ENCODE measurements at places on chromosomes 6 and 20.

- peak; percentile 49 for DNase-seq
These were observed 3.4 kb upstream of the HELZ2 start for GRCh38 chr20:63577317-63577894.

GRCh38 chr6:84583784-84584183 lies 180.6 kb downstream of the TBX18 start:
- no peak for DNase-seq

DNA sequence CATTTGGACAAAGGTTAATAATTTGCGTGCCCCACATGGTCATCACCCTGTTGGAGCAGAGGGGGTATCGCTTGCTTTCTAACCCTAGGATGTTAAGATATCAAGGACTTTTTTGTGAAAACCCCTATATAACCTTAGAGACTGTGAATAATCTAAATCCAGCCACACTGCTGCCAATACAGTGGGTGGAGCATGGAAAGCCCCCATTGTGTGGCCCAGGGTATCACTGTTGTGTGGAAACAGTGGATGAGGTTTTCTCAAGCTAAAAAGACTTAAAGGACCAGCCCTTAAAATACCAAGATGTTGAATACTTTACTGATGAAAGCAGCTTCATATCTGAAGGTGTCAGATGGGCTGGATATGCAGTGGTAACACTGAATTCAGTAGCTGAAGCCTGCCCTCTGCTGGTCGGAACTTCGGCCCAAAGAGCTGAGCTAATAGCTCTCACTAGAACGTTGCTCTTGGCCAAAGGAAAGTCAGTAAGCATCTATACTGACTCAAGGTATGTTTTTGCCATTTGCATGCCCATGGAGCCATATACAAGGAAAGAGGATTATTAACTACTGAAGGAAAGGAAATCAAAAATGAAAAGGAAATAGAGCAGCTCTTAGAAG lies 695.2 kb downstream of the PHF3 start:
- DNase-seq: peak; percentile 24

DNA sequence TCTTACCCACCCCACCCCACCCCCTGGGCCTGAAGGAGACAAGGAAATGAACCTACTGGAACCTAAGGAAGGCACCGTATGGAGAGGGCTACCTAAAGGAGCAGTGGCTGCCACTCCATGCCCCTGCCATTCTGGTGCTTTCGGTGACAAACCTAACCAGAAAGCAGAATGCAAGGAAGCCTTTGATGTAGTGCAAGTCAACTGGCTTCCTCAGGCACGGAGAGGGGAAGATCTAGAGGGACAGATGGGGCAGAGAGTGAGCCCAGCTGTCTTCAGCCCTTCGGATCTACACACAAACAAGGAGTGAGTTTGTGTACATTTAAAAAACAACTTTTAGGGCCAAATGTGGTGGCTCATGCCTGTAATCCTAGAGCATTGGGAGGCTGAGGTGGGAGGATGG lies 39.5 kb downstream of the PPP1R16B start:
- no peak for DNase-seq

DNA sequence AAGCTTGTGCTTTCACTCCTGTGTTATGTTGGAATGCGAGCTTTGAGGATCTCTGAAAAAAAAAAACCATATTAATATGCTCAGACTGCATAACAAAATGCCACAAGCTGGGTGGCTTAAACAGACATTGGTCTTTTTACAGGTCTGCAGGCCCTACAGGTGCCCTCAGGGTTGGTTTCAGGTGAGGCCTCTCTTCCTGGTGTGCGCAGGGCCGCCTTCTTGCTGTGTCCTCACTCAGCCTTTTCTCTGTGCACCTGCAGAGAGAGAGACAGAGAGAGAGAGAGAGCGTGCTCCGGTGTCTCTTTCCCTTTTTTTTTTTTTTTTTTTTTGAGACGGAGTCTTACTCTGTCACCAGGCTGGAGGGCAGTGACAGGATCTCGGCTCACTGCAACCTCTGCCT lies 114.1 kb upstream of the SNX9 start:
- DNase-seq: no peak

GRCh38 chr6:30590509-30590908 lies 19.3 kb downstream of the ABCF1 start:
- DNase-seq: no peak

- no peak for DNase-seq
These were observed 45.4 kb downstream of the MKKS start for GRCh38 chr20:10388597-10388996.

DNA sequence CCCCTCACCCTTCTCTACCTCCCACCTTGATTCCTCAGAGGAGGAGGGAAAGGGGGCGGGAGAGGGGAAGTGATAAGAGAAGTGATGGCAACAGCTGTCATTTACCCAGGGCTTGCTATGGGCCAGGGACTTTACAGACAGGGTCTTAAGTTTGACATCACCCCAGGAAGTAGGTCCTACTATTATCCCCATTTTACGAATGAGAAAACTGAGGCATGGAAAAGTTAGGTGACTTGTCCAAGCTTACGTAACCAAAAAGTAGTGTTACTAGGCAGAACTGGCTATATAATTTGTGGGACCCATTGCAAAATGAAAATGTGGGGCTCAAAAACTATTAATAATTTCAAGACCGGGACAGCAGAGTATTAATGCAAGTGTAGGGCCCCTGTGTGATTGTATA lies 10.5 kb upstream of the FANCE start:
- no peak for DNase-seq

DNA sequence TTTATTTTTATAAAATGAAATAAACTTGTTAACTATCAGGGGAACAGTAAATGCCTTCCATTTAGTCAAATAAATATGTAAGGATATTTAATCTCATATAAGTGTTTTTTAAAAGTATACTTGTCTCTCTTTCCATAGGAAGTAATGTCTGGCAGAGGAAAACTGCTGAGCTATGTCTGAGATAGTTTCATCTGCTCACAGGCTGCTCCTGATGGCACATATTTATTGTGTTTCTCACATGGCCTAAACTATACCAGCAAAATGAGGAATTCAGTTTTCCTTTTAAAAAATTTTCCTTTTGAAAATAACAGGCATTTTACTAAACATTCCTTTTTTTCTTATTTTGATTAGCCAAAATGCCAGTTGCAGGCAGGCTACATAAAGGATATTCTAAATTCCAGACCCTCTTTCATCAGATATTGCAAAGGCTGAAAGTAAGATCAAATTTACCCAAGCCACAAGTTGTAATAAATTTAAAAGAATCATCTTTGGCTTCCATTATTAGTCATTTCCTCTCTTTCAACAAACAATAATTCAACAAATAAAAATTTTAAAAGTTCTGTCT lies 60.1 kb upstream of the RNF146 start:
- no peak for DNase-seq

DNA sequence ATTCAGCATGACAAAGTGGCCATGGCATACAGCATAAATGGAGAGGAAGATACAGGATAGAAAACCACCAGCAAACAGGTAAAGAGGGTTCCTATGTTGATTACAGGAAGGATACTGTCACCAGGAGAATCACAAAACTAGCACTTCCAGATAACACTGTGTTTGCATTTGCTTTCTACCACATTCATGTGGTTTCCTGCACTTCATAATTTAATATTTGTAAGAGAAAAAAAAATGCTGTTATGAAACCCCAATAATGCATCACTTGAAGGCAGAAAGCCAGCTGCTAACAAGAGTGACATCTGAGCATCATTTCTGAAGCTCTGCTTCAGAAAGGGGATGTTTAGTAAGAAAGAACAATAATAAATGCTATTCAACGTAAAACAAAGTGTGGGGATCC lies 106.6 kb downstream of the ATXN1 start:
- DNase-seq: no peak

DNA sequence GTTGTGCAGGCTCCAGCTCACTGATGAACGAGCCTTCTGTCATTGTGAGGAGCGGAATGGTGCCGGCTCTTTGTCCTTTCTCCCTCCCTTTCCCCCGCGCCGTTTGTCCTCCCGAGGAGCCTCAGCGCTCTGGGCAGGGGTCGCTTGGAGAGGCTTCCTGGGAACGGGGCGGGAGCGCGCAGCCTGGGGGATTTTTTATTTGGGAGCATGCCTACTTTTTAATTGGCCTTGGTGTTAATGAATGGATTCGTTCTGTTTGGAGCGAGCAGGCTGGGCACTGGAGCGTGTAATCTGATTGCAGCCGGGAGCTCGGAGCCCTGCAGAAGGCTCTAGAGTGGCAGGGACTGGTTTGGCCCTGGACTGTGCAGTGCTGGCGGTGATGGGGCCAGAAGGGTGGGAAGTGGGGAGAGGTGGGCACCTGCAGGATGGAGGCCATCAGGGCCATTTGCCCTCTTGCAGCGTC lies 118.8 kb downstream of the CDH4 start:
- peak; percentile 90 for DNase-seq

GRCh38 chr6:123812621-123813020 lies 9.0 kb downstream of the NKAIN2 start:
- no peak for DNase-seq

GRCh38 chr20:43680981-43681380 lies 14.1 kb downstream of the MYBL2 start:
- no peak for DNase-seq

- DNase-seq: no peak
These were observed 308.6 kb downstream of the CDC5L start for GRCh38 chr6:44696099-44696498.

DNA sequence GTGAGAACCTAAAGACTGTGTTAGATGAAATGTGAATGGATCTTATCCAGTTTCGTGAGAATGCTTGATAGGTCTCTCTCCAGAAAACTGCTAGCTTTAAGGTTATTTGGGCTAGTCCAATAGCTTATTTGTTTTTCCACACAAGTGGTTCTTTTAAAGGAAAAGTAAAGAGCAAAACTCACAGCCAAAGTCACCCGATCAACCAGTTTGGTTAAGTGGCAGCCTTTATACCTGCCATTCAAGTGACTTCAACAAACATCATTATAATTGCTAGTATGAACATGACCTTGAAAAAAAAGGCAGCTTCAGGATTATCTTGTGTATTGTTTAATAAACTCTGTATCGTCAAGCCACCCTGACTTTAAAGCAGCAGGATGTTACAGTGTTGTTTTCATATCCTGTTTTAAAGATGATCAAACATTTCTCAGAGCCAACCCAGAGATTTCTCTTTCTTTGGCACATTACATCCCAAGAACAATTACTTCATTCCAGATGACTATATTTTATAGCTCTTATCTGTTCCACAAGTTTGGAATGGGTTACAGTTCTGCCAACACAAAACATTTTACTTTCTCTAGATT lies 253.4 kb downstream of the EPHA7 start:
- no peak for DNase-seq

DNA sequence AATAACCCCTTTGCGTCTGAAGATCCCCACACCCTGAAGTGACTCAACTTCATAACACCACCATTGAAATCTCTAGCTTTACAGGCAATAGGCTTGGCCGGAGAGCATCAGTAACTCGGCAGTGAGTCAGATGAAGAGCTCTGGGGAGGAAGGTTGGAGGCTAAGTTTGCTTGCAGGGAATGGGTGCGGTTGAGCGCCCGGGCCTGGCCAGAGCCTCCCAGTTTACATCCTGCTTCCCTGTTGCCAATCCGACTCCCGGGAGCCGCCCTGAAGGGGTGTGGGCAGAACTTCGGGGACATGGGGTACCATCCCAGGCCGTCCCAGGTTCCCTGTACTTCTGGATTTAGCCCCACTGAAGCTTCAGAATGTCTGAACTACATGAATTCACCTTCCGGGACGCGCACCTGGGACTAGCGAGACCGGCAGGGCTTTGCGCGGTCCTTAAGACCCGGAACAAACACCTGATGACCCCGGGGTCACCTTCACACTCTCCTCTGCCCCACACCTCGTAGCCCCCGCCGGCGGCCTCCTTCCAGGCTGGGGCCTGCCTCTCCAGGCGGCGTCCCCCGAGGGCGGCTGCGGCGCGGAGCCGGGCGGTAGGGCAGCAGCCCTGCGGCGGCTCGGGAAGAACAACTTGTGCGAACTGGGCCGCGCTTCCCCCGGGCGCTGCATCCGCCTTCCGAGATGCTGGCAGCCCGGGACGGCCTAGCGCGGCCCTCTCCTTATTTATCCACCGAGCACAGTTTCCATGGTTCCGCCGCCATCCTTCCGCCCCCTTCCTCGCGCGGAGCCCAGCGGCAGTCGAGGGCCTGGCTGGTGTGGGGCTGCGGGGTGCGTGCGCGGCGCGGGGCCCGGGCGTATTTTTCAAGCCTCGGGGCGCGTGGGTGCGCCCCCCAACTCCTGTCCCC lies 56.6 kb upstream of the RREB1 start:
- no peak for DNase-seq

GRCh38 chr20:14643146-14643545 lies 305.7 kb upstream of the FLRT3 start:
- no peak for DNase-seq

- no peak for DNase-seq
These were observed 160.2 kb downstream of the QRSL1 start for GRCh38 chr6:106789428-106790148.

DNA sequence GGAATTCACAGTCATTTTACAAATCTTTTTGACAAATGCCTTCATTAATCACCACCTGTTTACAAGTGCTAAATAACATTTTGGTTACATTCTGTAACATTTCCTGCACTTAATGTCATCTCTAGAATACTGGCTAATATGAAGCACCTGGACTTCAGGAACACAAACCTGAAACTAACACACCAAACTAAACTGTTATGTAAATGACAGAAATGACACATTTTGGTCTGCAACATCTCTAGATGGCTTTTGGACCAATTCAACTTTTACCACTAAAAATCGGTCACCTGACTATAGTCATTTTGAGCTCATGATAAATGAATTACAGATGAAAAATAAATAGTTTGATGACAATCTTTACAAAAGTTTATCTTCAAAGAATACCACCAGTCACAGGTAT lies 80.6 kb downstream of the ATG5 start:
- no peak for DNase-seq

GRCh38 chr20:34131491-34131890 lies 19.4 kb upstream of the EIF2S2 start:
- DNase-seq: no peak

- no peak for DNase-seq
These were observed at the start of gene FOXS1 for GRCh38 chr20:31845300-31845863. Gene FOXS1, minus strand, starts transcription at chr20:31845604. Its CDS starts 62 bp downstream, at chr20:31845542.

- DNase-seq: no peak
These were observed 206.3 kb downstream of the ZDHHC14 start for GRCh38 chr6:157587127-157587926.

DNA sequence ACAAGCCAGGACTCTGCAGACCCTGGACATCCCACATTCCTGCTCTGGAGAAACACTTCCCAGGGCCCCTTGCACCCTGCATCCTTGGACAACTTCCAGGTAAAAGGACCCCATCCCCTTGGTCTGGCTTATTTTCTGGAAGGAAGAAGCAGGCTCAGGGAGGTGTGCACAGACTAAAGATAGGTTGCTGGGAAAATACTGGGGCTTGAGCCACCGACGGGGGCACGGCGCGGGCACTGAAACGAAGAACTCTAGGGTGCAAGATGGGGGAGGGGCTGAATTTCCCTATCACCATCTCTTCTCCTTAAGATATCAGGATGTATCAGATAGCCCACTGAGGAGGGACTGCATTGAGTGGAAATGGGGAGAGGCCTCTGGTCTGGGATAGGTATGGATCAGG lies 805 bp downstream of the FRS3 start:
- DNase-seq: no peak
